ENCODE measurements at places on chromosomes 7 and 10. TPM values are rescaled to one million over a fixed set of nuclear protein-coding genes. Genes with fewer than 3 reads are reported as not detected.

SPDYE2 gene
- total RNA-seq = not detected

OPN1SW gene
- total RNA-seq = not detected

HGF gene
- total RNA-seq = not detected

UMAD1 gene
- total RNA-seq = 11.7 TPM

CDH23 gene
- 0.09 TPM for total RNA-seq

DMTF1 gene
- total RNA-seq = 90.4 TPM

HSPA12A gene
- total RNA-seq = 0.22 TPM

TAS2R41 gene
- total RNA-seq = not detected

SPACDR gene
- 3.3 TPM for total RNA-seq

FOXI2 gene
- total RNA-seq = not detected

MEOX2 gene
- total RNA-seq = not detected

PPP1R17 gene
- not detected for total RNA-seq

FKBP6 gene
- total RNA-seq = not detected

NOLC1 gene
- total RNA-seq = 76.9 TPM

GIMAP4 gene
- 193 TPM for total RNA-seq

POM121C gene
- total RNA-seq = 108 TPM

GNGT1 gene
- not detected for total RNA-seq

EN2 gene
- not detected for total RNA-seq

FFAR4 gene
- not detected for total RNA-seq

LGI1 gene
- total RNA-seq = not detected

PLXNA4 gene
- 1.4 TPM for total RNA-seq

ADCK2 gene
- 28.4 TPM for total RNA-seq

ANKRD61 gene
- not detected for total RNA-seq

EBF3 gene
- not detected for total RNA-seq

PARG gene
- total RNA-seq = 22.9 TPM

CCDC136 gene
- 15.4 TPM for total RNA-seq

STRIP2 gene
- 78.4 TPM for total RNA-seq

ZEB1 gene
- 46.5 TPM for total RNA-seq

RPEL1 gene
- total RNA-seq = not detected

PRSS2 gene
- not detected for total RNA-seq

SFTPA1 gene
- not detected for total RNA-seq

MAD1L1 gene
- 46.7 TPM for total RNA-seq

CNNM2 gene
- 7.4 TPM for total RNA-seq

CDK1 gene
- total RNA-seq = 104 TPM

PKD2L1 gene
- 0.30 TPM for total RNA-seq

LIPN gene
- total RNA-seq = not detected

NAT16 gene
- not detected for total RNA-seq

GIMAP1 gene
- total RNA-seq = 5.1 TPM

MUC12 gene
- total RNA-seq = 0.93 TPM

CCL24 gene
- total RNA-seq = not detected

MRC1 gene
- total RNA-seq = not detected

THSD7A gene
- total RNA-seq = 0.82 TPM

SMKR1 gene
- 1.3 TPM for total RNA-seq

NUTM2B gene
- 0.45 TPM for total RNA-seq

PTPRN2 gene
- total RNA-seq = 0.48 TPM

CALHM1 gene
- not detected for total RNA-seq

KIF5B gene
- 44.7 TPM for total RNA-seq

TMEM229A gene
- total RNA-seq = not detected

RPA3 gene
- 136 TPM for total RNA-seq

CNTNAP2 gene
- not detected for total RNA-seq

TAS2R4 gene
- total RNA-seq = 2.8 TPM

SPDYE1 gene
- not detected for total RNA-seq

WEE2 gene
- not detected for total RNA-seq

C7orf33 gene
- total RNA-seq = not detected

LIMK1 gene
- total RNA-seq = 12.7 TPM

EGFR gene
- 0.02 TPM for total RNA-seq

RBP3 gene
- total RNA-seq = not detected

STEAP2 gene
- not detected for total RNA-seq
